Left ventricle myocardium superior (tissue), 1 donor: ENCODE measurements at places on chromosomes 11 and 22.
A peak's percentile ranks its signal among the peaks of the same experiment; 100 is the strongest.

- no peak for DNase-seq
Measured at GRCh38 chr11:64729851-64730382, 6.9 kb upstream of the NRXN2 start.

DNA sequence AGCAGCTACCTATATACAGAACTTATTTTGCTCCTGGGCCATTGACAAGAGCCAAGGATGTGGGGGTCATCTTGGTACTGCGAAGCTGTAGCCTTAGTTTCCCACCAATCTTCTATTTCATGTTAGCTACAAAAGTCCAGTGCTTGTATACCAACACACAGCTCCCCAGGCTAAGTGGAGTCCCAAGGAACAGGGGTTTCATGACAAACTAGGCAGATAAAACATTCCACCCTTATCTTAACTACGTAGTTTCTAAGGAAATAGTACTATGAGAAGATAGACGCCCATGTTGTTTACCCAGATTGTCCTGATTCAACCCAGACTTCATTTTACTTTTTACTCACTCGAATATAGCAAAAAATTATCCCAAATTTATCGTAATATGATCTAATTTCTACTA, 218.5 kb downstream of the DYNC2H1 start:
- no peak for DNase-seq

DNA sequence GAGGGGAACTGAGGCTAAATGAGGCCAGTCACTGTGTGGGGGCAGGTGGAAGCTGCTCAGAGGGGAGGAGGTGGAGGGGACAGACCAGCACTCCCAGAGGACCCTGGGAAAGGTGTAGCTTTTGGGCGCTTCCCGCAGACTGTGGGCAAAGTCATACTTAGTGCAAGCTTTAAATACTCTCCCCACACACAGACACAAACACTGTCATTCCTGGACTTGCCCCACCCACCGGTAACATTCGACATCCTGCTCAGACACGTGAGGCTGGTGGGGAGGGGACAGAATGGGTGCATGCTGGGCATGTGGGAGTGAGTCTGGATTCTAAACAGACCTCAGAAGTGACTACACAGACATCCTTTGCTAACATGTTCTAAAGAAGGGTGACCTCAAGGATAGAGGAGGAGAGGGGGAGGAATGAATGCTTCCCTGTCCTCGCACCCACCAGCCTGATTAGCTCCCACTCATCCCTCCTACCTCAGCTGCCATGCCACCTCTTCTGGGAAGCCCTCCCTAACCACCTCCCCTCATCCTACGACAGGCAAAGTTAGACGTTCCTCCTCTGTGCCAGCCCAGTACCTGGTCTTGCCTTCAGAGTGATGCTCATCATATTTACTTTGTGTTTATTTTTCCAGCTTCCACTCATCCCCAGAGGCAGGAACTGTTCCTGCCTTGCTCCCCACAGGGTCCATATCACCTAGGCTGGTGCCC, 22.2 kb downstream of the TSKU start:
- DNase-seq = no peak

GRCh38 chr11:2211113-2211971, 39.7 kb upstream of the TH start:
- no peak for DNase-seq

- no peak for DNase-seq
Measured at GRCh38 chr11:68340003-68340767, 27.8 kb downstream of the LRP5 start.

DNA sequence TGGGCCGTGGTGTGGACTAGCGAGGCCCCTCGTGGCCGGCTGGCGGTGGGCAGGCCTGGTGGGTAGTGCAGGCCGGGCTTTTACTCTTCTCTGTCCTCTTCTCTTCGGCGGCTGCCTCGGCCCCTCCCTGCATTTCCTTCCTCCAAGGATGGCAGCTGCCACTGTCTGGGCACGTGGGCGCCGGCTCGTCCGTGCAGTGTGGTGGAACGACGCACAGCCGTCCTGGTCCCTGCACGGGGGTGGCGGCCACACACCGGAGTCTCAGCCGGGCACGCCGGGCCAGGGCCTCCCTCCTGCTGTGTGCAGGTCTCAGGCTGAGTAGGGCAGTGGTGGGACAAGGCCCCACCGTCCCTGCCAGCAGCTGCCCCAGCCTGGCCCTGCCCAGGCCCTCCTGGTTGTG, 37.7 kb downstream of the MOB2 start:
- no peak for DNase-seq

DNA sequence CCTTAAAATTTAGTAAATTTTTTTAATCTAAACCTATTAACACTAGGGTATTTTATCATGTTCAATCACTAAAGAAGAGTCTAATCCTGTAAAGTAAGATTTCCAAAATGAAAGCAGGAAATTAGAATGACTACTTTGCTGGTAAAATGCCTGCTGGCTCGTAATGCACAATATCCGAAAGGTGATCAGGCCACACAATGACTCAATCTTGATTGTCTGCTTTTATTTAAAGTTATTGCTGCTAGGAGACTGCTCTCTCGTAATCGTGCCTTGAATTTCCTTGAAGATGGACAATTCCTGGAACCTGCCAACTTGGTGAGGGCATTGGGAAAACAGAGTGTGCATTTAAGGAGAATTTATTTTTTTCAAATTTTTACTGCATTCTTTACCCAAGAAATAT, 1786.5 kb upstream of the RAG2 start:
- DNase-seq = no peak

- no peak for DNase-seq
Measured at GRCh38 chr11:39960206-39960605, 1499.2 kb downstream of the LRRC4C start.

- no peak for DNase-seq
Measured at GRCh38 chr11:3006505-3007260, 14.6 kb upstream of the NAP1L4 start.

GRCh38 chr11:119474682-119475596, 52.0 kb upstream of the THY1 start:
- DNase-seq = peak; percentile 43

GRCh38 chr11:10457901-10458300, 2.8 kb downstream of the AMPD3 start:
- no peak for DNase-seq

GRCh38 chr11:18733202-18733601, 7.2 kb upstream of the IGSF22 start:
- DNase-seq = no peak

DNA sequence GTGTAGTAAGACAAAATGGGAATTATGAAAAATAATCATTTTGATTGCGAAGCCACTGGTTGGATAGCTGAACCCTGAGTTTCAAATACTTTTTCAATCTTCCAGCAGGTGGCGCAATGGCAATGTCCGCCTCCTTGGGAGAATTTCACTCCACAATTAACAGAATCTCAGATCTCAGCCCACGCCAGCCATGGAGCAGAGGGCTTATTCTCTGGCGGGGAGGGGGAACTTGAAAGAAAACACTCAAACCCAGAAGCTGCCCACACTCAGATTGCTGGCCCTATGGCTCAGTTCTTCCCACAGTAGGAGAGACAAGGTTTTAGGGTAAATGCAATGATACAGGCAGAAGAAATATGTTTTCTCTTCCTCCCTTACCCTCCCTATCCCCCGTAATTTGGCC, 38.7 kb upstream of the RCN1 start:
- no peak for DNase-seq

DNA sequence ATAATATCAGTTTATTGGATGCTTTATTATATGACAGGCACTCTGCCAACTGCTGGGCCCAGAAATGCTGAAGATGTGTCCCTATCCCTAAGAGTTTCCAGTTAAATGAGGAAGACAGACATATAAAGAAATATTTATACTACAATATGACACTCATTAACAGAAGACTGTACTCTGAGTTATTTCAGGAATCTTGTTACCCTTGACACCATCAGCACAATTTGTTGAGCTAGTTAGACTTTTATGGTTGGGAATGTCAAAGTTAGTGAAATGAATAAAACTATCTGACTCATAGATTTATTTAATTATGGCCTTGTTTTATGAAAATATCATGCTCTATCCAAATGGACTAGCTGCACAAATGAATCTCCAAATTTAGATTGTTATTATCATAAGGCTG, 25.6 kb upstream of the MSANTD4 start:
- no peak for DNase-seq

- no peak for DNase-seq
Measured at GRCh38 chr11:10441652-10442503, 13.2 kb upstream of the AMPD3 start.
